ENCODE measurements at places on chromosomes 1 and 21. TPM values are rescaled to one million over a fixed set of nuclear protein-coding genes. Genes with fewer than 3 reads are reported as not detected.

Gene NUF2
- 8.1 TPM for polyA plus RNA-seq

Gene RNU1-2
- under 0.01 TPM for polyA plus RNA-seq

Gene PLA2G5
- not detected for polyA plus RNA-seq

Gene LCE1D
- not detected for polyA plus RNA-seq

Gene TRIM58
- polyA plus RNA-seq = 0.09 TPM

Gene CA6
- not detected for polyA plus RNA-seq

Gene FMO5
- polyA plus RNA-seq = 1.2 TPM

Gene RGS5
- polyA plus RNA-seq = 11.3 TPM

Gene TNNT2
- 1.6 TPM for polyA plus RNA-seq

Gene UBE2Q1
- 17.6 TPM for polyA plus RNA-seq

Gene TMEM82
- not detected for polyA plus RNA-seq

Gene ELAVL4
- polyA plus RNA-seq = not detected

- no peak for DNase-seq
Measured at GRCh38 chr1:59238333-59238934, 58.5 kb upstream of the FGGY start.

DNA sequence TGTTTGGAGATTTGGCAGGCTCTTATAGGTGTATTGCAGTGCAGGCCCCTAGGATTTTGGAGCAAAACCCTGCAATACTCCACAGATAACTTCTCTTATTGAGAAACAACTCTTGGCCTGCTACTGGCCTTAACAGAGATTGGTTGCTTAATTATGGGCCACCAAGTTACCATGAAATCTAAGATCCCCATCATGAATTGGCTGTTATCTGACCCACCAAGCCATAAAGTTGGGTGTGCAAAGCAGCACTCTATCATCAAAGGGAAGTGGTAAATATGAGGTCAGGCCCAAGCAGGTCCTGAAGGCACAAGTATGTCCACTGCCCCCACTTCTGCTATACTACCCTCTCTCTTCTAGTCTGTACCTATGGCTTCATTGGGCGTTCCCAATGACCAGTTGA lies 130.0 kb upstream of the TNFSF4 start:
- DNase-seq = no peak

DNA sequence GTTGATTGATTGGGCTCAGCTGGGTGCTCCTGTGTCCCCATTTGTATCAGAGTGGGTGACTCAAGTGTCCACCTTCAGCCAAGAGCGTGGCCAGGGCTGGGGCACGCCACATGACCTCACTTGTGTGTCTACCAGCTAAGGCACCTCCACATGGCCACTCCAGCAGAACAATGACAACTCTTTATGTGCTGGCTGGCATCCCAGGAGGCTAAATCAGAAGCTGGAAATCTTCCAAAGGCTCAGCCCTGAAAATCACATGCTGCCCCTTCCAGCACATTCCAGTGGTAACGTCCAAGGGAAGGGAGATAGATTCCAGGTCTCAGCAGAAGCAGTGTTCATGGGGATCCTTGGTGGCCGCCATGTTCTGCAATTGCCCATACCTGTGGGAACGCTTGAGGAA lies 585.5 kb downstream of the AJAP1 start:
- no peak for DNase-seq

- DNase-seq = no peak
Measured at GRCh38 chr1:57788313-57788712, 364.5 kb upstream of the DAB1 start.

- no peak for DNase-seq
Measured at GRCh38 chr21:38455403-38455802, 42.9 kb downstream of the ERG start.

DNA sequence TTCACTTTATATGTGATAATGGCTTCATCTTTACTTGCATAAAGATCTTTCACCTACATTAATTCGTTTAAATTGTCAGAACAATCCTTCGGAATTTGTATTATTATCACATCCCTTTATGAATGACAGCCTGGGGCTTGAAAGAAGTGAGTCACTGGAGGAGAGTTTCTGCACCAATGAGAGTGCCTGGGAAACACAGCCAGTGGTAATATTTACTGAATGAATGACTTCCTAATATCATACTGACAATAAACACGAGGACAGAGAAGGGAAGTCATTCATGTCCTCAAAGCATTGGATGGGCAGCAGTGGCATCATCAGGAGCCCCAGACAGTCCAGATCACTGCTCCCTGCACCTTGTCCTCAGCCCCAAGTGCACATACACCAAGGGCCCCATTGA lies 40.7 kb upstream of the PDE4B start:
- no peak for DNase-seq

- DNase-seq = no peak
Measured at GRCh38 chr1:168976267-168976666, 130.2 kb upstream of the ATP1B1 start.

GRCh38 chr1:169624912-169625311 lies 5.0 kb downstream of the SELP start:
- DNase-seq = no peak

DNA sequence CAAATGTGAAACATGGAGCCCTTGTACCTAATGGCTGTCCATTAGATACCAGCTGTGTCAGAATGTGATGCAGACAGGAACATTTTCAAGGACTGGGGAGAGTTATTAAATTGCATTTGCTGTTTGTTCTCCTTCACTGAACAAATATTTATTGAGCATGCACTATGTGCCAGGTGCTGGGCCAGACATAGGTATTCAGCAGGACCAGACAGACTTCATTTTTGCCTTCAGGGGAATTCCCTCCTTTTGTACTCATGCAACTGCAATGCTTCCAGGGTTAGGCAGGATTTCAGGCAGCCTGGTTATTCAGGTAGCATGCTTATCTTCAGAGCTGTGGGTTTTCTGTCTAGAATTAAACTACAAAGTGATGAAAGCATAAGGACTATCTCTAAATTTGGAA lies 64.2 kb upstream of the SMYD2 start:
- DNase-seq = no peak

DNA sequence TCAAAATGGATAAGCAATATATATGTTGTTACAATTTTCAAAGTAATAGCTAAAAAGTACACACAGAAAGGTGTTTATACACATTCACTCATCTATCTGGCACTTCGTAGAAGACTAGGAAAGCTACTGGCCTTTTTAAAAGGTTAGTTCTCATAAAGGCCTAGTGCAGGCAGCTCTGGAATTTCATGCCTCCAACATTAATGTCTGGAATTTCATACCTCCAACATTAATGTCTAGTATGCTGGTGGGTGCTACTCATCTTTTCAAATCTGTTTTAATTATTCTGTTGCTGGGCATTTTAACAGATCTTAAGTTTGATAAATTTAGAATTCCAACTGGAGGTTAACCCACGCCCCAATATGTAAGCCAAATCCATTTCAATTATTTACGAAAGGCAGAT lies 124.2 kb downstream of the AKT3 start:
- DNase-seq = no peak

- DNase-seq = no peak
Measured at GRCh38 chr1:31642366-31642765, 2.3 kb downstream of the PEF1 start.

GRCh38 chr1:149845416-149845815 lies 54.0 kb upstream of the BOLA1 start:
- DNase-seq = no peak

DNA sequence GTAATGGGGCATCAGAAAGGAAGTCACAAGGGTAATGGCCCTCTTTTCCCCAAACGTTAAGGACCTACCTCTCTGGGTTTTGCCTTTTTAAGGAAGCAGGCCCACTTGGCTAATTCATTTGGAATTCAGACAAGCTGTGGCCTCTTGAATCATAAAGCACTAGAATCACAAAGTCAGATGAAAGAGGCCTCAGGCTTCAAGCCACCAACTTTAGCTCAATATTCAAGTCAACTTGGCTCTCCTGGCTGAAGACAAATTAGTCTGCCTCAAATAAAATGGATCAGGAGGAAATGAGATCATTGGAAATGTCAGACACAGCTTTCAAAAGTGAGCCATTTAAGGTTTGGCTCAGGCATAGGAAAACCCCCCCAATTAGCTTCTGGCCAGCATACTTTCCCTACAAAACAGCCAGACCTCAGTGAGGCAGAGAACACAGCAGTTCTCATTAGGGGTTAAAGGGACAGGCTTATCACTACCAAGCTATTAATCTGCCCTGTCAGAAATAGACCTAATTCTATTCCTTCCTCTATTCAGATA lies 34.3 kb downstream of the SLC35D1 start:
- no peak for DNase-seq

DNA sequence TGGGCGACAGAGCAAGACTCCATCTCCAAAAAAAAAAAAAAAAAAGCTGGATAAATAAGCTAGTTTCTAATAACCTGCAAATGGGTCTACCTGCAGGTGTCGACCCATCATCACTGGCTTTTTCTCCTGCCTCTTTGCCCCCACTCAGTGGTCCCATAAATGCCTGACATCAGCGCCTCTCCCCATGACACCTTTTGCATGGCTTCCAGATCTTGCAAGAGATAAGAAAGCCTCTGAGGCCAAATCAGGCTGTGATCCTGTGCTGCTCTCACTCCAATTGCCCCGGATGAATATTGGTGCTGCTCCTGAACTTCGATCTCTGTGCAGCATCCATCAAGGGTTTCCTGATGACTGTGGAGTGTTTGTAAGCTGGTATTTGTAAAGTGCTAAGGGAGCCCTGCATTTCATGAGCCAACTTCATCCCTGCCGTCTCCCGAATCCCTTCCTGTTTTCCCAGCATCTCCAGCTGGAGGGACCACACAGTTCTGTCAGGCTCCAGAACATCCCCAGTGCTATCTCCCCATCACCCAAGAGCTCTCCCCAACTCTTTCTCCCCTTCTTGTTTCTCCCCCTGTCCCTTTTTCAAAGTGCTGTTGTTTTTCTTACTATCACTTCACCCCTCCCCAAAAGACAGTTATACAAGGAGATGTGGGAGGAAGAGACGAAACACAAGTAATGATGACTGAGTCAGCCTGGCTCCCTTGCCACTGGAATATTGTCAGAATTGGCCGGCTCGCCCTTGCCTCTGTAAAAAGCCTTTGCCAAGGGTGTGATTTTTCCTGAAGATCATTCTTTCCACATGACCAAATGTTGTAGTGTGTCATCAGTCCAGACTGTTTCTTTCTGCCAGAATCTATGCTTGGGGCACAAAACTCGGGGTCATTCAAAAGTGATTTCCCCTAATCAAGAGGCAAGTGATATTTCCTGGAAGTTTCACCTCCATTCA lies 2.8 kb upstream of the EFHD2 start:
- no peak for DNase-seq
